ENCODE measurements at places on chromosomes 5 and 9. TPM values are rescaled to one million over a fixed set of nuclear protein-coding genes. Genes with fewer than 3 reads are reported as not detected.

Gene NPR3
- total RNA-seq, result 5.8 TPM

Gene SERF1A
- not detected for total RNA-seq

Gene TLR4
- total RNA-seq, result not detected

Gene ESM1
- total RNA-seq, result 21.0 TPM

Gene CARTPT
- total RNA-seq, result not detected

Gene TYRP1
- not detected for total RNA-seq

Gene ARHGEF37
- 5.2 TPM for total RNA-seq

Gene NR5A1
- not detected for total RNA-seq

DNA sequence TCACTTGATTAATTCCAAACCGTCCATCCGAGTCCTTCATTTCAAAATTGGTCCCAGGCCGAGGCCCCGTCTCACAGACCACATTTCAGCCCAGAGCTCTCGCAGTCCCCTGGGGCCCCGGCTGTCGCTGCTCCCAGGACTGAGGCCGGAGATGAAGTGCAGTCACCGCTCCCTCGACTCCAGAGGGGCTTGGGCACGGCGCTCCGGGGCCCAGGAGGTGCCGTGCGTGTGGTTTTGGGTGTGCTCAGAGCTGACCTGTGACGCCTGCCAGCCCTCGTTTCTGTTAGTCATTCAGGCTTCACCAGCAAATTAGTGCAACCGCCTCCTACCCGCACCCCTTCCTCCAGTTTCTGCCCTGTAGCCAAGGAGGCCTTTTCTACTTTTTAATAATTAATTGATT lies 48.7 kb upstream of the PHYKPL start:
- H3K4me3 ChIP-seq, result no peak overlapping the region
- no peaks in the 10 kb centered on the region for H3K4me1 ChIP-seq
- no peak for DNase-seq
- H3K27ac ChIP-seq, result no peak overlapping the region
- peaks cover 18% of the 10 kb centered on the region for H3K27me3 ChIP-seq

DNA sequence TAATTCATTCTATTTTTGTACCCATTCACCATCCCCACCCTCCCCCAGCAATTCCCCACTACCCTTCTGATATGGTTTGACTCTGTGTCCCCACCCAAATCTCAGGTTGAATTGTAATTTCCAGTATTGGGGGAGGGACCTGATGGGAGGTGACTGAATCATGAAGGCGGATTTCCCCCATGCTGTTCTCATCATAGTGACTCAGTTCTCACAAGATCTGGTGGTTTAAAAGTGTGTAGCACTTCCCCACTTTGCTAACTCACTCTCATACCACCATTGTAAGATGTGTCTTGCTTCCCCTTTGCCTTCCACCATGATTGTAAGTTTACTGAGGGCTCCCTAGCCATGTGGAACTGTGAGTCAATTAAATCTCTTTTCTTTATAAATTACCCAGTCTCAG lies 25.9 kb upstream of the TESK1 start:
- no peaks in the 10 kb centered on the region for H3K36me3 ChIP-seq
- H3K27me3 ChIP-seq, result no peaks in the 10 kb centered on the region
- H3K4me1 ChIP-seq, result no peaks in the 10 kb centered on the region
- no peak overlapping the region for H3K27ac ChIP-seq
- DNase-seq, result no peak

DNA sequence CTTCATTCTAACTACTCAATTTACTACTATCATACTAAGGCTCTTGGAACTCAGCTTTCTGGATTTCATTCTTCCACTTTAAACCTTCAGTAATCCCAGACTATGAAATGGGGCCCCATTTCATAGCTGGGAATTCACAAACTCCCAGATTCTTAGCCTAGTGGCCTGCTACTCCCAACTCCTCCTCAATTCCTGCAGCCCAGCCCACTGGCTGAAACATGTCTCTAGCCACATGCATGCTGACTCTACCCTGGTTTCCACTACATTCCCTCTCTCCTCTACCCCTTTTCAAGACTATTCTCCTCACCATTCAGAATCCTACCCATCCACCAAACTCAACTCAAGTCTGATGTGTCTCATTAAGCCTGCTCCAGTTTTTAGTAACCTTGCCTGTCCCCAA lies 370.6 kb downstream of the BNC2 start:
- no peak overlapping the region for H3K27ac ChIP-seq
- H3K4me1 ChIP-seq, result peaks cover 23% of the 10 kb centered on the region
- no peaks in the 10 kb centered on the region for H3K36me3 ChIP-seq
- no peaks in the 10 kb centered on the region for H3K27me3 ChIP-seq
- H3K4me3 ChIP-seq, result no peak overlapping the region

GRCh38 chr5:149195337-149195887 lies 54.1 kb downstream of the ABLIM3 start:
- H3K36me3 ChIP-seq, result peaks cover 16% of the 10 kb centered on the region
- H3K4me1 ChIP-seq, result no peaks in the 10 kb centered on the region
- no peaks in the 10 kb centered on the region for H3K27me3 ChIP-seq
- H3K27ac ChIP-seq, result no peak overlapping the region
- no peak overlapping the region for H3K4me3 ChIP-seq
- no peak for DNase-seq

GRCh38 chr5:71767661-71768060 lies 48.6 kb downstream of the CARTPT start:
- H3K27me3 ChIP-seq, result no peaks in the 10 kb centered on the region
- H3K4me1 ChIP-seq, result peaks cover 5% of the 10 kb centered on the region
- H3K36me3 ChIP-seq, result no peaks in the 10 kb centered on the region
- no peak overlapping the region for H3K27ac ChIP-seq
- no peak overlapping the region for H3K4me3 ChIP-seq

DNA sequence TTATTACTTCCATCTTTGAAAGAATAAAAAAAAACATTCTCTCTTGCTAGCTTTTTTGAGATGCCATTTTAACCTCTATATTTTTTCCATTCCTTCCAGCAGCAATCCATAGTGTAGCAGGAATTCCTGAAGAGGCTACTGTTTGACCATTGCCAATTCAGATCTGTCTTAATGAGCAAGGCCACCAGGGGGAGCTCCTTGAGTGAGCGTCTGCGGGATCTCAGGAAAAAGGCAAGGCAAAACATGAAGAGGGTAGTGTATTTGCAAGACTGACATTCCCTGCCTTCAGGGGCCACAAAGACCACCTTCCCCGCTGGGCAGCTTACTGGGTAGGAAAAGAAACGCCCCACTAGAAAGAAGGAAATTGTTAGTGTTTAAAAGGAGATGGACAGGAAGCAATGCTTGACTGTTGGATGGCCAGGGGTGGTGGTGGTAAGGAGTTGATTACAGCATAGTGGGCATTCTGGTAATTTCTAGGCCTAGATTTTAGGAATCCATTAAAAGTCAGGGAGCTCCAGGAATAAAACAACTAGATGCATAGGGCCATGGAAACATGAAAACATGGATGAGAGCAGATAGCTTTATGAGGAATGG lies 206.6 kb upstream of the HAPLN1 start:
- no peak overlapping the region for H3K4me3 ChIP-seq
- peak; percentile 79 for DNase-seq
- no peak overlapping the region for H3K27ac ChIP-seq
- no peaks in the 10 kb centered on the region for H3K27me3 ChIP-seq
- H3K4me1 ChIP-seq, result peaks cover 6% of the 10 kb centered on the region
- no peaks in the 10 kb centered on the region for H3K36me3 ChIP-seq

GRCh38 chr5:139481580-139482049 lies 943 bp downstream of the STING1 start:
- peak overlapping the region; percentile 90 for H3K27ac ChIP-seq
- H3K4me1 ChIP-seq, result peaks cover 20% of the 10 kb centered on the region
- no peak for DNase-seq
- peak overlapping the region; percentile 53 for H3K4me3 ChIP-seq

DNA sequence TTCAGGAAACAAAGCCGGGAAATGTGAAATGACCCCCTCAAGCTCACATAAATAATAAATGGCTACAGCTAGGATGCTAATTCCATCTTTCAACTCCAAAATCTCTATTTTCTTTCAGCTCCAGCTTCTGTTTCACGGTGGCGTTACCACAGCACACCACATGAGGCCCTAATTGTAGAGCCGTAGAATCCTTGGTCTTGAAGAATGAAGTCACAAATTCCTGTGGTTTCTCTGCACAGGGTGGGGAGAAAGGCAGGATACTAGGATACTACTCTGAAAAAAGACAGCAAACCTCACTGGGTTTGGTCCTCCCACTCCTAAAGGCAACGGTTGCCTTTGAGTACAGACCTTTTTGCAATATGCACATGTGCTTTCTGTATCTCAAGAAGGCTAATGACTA lies 13.9 kb upstream of the RARS1 start:
- no peak overlapping the region for H3K4me3 ChIP-seq
- H3K27ac ChIP-seq, result peak overlapping the region; percentile 27
- H3K36me3 ChIP-seq, result peaks cover 10% of the 10 kb centered on the region
- peaks cover 18% of the 10 kb centered on the region for H3K4me1 ChIP-seq
- DNase-seq, result peak; percentile 79

DNA sequence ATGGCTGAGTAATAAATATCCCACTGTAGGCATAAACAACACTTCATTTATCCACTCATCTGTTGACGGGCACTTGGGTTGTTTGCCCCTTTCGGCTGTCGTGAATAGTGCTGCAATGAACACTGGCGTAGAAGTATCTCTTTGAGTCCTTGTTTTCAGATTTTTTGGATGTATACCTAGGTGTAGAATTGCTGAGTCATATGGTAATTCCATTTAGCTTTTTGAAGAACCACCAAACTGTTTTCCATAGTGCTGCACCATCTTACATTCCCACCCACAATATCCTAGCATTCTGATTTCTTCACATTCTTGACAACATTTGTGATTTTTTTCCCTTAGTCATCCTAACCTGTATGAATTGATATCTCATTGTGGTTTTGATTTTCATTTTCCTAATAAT lies 109.0 kb downstream of the NXNL2 start:
- DNase-seq, result no peak
- no peak overlapping the region for H3K27ac ChIP-seq
- H3K27me3 ChIP-seq, result no peaks in the 10 kb centered on the region

- H3K4me1 ChIP-seq, result no peaks in the 10 kb centered on the region
- H3K27ac ChIP-seq, result no peak overlapping the region
- DNase-seq, result no peak
- no peaks in the 10 kb centered on the region for H3K27me3 ChIP-seq
- no peak overlapping the region for H3K4me3 ChIP-seq
Measured at GRCh38 chr9:30846651-30847050, 1537.8 kb upstream of the ACO1 start.

GRCh38 chr9:2616692-2617377 lies 4.8 kb upstream of the VLDLR start:
- H3K4me3 ChIP-seq, result no peak overlapping the region
- no peaks in the 10 kb centered on the region for H3K4me1 ChIP-seq
- H3K27me3 ChIP-seq, result peaks cover 12% of the 10 kb centered on the region

DNA sequence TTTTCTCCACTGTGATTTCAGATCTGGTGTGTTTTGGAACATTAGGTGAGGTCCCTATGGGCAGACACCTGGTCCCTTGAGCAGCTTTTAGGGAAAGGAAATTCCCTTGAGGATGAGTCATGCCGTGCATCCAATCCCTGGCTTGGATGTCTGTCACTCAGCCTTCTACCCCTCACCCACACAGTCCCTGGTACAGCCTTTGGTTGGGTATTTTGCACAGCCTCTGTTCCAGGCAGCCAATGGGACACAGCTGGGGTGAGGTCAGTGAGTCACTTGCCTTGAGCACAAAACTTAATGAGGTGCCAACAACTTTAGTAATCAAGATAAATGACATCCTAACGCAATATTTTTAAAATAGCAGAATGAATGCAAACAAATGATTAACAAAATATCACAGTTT lies 22.7 kb upstream of the SVEP1 start:
- H3K36me3 ChIP-seq, result no peaks in the 10 kb centered on the region
- H3K27me3 ChIP-seq, result no peaks in the 10 kb centered on the region
- no peaks in the 10 kb centered on the region for H3K4me1 ChIP-seq

DNA sequence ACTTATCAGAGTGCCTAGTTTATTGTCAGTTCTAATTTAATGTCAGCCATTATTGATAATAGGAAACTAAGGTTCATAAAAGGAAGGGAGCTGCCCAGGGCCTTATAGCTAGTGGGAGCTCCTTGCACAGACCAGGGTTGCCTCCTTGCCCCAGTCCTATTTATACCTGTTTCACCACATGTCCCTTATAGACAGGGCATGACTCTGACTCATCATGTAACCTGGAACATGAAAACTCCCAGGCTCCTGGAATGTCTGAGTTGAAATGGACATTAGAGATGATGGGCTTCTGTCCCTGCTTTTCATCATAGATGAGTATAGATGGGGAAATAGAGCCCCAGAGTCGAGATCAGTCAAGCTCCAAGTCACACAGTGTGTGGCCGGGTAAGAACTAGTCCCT lies 21.1 kb downstream of the FAT2 start:
- peak overlapping the region; percentile 62 for H3K27ac ChIP-seq
- H3K27me3 ChIP-seq, result no peaks in the 10 kb centered on the region
- no peaks in the 10 kb centered on the region for H3K36me3 ChIP-seq
- peak overlapping the region; percentile 40 for H3K4me3 ChIP-seq

GRCh38 chr9:97373331-97373730 lies 38.6 kb upstream of the TDRD7 start:
- H3K36me3 ChIP-seq, result no peaks in the 10 kb centered on the region
- H3K27me3 ChIP-seq, result no peaks in the 10 kb centered on the region
- H3K4me1 ChIP-seq, result no peaks in the 10 kb centered on the region

DNA sequence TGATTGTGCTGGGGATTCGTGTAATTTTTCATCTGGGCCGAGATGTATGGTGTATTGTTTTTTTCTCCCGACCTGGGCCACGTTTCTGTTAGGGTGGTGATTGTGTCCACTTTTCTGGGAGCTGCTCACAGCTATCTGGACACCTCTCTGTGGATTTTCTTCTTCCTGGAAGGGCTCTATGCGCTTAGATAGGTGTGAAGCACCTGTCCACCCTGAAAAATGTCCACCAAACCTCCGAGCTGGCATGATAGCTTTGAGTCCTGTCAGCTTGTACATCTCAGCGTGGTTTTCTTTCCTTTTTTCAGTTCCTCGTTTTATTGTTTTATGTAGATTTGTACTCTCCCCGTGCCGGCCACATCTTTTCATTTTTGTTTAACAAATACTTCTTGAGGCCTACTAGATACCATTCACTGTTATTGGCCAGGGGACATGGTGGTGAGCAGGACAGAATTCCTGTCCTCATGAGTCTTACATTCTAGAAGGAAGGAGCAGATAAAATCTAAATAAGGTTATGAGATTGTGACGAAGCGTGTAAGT lies 1.1 kb downstream of the UGCG start:
- H3K36me3 ChIP-seq, result no peaks in the 10 kb centered on the region
- H3K4me1 ChIP-seq, result peaks cover 39% of the 10 kb centered on the region
- peak overlapping the region; percentile 66 for H3K27ac ChIP-seq

DNA sequence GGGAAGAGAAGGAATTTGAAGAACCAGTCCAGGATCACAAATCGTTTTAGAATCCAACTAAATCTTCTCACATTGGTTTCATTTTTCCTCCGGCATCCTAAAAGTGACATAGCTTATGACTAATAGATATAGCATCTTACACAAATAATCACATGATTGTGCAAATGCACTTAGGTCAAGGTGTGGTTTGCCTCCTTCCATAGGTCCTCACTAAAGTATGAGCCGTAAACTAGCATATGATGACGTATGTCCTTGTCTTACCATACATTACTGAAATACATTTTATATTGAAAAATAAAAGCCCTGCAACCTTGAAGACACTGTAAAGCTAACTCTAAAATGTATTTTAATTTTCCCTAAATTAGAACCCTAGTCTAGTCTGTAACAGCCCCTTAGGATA lies 362.7 kb upstream of the ADAMTS16 start:
- H3K27me3 ChIP-seq, result no peaks in the 10 kb centered on the region
- H3K4me3 ChIP-seq, result no peak overlapping the region
- DNase-seq, result peak; percentile 3
- H3K27ac ChIP-seq, result no peak overlapping the region
- no peaks in the 10 kb centered on the region for H3K4me1 ChIP-seq
